ENCODE measurements at places on chromosomes 3 and 15.

DNA sequence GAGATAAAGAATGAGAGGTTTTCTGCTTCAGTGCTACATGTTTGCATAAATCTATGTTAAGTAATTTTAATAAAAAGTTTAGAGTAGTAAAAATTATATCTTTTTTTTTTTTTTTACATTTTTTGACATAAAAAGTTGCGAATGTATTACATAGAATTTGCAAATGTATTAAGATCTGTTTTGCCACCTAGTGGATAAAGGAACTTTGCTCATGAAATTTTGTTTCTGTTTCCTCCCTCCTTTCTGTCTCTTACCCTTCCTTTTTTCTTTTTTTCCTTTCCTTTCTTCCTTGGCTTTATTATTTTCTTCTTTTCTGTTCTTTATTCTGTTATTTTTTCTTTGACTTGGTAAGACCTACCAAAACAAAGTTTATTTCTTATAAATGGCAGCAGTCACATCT lies 58.5 kb upstream of the UTS2B start:
- no peak for DNase-seq

GRCh38 chr3:189947948-189948723 lies 172.6 kb downstream of the P3H2 start:
- DNase-seq = no peak

GRCh38 chr15:76206325-76206976 lies 104.8 kb downstream of the ETFA start:
- DNase-seq = peak; percentile 22

DNA sequence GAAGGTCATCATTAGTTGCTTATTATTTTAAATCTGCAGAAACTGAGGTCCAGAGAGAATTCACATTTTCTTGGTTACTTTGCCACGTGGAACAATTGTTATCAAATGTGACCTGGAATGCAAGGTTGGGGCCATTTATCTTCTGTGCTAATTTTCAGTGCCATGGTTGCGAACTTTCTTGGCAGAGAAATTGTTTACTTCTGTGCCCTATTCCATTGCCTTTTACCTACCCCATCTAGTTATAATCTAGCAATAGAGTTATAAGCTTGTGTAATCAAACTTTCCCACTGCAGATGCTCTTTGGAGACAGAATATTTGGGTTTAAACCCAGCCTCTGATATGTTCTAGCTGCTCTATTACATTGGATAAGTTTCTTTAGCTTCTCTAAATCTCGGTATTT lies 242.9 kb downstream of the LPP start:
- DNase-seq = no peak

DNA sequence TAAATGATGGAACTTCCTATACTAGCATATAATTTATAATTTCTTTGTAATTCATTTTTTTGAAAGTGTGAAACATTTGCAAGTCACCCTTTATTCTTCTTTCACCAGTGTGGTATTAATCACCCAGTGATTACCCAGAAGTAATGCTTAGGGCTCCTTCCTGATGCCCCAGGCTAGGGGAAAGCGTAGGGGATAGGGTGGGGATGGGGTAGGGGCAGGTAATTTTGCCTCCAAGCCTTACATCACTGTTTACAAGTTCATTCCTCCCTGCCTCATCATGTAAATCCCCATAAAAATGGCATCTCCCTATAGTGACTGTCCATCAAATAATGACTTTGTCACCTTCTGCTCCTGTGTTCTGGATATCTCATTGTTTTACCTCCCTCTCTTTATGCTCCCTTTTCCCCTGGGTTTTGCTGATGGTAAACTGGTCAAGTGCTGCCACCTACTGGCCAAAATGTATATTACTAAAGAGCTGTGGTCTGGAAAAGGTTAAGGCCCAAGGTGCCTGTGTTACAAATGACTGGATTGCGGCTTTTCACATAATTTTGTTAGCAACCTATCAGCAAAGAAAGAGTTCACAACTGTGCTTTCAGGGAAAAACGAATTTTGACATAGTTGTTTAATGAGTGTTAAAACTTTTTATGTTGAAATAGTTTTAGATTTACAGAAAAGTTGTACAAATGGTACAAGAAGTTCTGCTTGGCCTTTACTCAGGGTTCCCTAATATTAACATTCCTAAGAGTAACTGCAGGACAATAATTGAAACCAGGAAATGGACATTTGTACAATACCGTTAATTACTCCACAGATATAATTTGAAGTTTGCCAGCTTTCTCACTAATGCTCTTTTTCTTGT lies 54.7 kb downstream of the ONECUT1 start:
- peak; percentile 81 for DNase-seq

DNA sequence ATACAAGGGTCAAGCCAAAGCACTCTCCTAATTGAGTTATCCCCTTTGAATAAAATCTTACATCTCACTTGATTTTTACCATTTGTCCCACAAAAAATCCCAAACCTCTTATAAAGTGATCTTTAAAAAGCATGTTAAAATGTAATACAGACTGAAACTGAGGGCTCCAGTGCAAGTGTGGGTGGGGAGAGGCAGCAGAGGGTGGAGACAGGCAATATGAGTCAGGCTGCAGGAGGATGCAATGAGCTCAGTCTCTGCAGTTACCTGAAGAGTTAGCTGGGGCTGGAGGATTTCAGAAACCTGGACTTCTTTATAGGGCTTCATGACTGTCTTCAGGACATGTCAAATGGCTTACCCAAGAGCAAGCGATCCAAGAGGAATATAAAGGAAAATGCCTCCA lies 14.2 kb upstream of the COLQ start:
- DNase-seq = no peak

- DNase-seq = no peak
Observed at GRCh38 chr3:188860147-188860546, 311.6 kb upstream of the TPRG1 start.

GRCh38 chr15:98154863-98155262 lies 194.4 kb downstream of the ARRDC4 start:
- DNase-seq = no peak

GRCh38 chr3:27031476-27031875 lies 337.7 kb downstream of the NEK10 start:
- no peak for DNase-seq

DNA sequence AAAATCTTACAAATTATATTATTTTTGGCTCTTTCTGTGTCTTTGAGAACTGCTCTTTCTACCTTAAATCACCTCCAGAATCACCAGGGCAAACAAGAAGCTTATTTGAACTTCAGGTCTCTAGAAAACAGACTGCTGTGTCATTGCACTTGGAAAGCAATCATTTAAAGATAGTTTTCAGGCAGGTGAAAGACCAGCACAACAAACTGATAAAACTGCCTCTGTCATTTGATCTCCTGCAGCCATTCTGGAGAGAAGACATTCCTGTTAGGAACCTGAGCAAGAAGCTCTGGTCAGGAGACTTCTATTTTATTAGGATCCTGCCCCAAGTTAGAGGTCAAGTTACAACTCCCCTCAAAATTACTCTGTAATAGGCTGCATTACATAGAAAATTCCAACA lies 50.7 kb upstream of the AP4E1 start:
- no peak for DNase-seq

GRCh38 chr3:80233576-80233975 lies 465.8 kb upstream of the ROBO1 start:
- no peak for DNase-seq

DNA sequence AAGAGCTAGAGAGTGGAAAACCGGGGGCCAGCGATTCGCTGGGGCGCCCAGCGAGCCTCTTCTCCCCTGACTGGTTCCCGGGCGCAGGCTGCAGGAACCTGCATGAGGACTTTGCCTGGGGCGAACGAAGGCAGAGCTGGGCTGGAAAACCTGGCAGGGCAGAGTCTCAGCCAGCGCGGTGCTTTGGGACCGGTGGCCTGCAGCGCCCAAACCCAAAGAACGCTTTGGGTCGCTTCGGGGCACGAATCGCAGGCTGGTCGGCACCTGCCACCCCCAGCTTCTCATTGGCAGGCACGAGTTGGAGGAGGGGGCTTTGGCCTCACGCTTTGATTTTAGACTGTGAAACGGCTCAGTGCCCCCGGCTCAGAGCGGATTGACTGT lies 3.0 kb downstream of the ONECUT1 start:
- DNase-seq = no peak

GRCh38 chr3:13883681-13884080 lies 3.8 kb upstream of the WNT7A start:
- no peak for DNase-seq

- no peak for DNase-seq
Observed at GRCh38 chr3:126667631-126668449, 12.9 kb upstream of the TXNRD3 start.

DNA sequence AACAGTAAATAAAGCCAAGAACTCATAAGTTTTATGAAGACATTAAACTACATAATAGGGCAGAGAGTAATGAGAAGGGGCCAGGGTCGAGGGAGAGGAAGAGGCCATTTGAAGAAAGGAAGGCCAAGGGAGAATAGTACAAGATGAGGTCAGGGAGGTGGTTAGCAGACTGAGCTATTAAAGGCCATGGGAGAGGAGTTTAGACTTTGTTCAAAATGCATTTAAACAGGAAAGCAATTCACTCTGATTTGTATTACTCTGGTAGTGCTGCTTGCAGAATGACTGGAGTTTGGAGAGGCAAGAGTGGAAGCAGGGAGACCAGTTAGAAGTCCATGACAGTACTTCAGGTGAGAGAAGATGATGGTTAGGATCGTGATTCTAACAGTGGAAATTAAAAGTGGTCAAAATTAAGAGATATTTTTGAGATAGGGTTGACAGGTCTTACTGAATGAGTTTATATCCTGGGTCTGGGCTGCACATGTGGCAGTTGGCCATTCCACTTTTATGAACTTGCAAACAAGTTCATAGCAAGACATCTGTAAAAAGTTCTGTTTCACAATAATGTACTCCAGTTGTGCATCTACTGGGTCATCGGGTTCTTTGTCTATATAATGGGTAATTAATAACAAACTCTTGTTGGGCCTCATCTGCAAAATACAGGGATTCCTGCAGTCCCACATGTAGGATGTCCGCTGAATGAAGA lies 16.3 kb downstream of the PPP2R3A start:
- no peak for DNase-seq

DNA sequence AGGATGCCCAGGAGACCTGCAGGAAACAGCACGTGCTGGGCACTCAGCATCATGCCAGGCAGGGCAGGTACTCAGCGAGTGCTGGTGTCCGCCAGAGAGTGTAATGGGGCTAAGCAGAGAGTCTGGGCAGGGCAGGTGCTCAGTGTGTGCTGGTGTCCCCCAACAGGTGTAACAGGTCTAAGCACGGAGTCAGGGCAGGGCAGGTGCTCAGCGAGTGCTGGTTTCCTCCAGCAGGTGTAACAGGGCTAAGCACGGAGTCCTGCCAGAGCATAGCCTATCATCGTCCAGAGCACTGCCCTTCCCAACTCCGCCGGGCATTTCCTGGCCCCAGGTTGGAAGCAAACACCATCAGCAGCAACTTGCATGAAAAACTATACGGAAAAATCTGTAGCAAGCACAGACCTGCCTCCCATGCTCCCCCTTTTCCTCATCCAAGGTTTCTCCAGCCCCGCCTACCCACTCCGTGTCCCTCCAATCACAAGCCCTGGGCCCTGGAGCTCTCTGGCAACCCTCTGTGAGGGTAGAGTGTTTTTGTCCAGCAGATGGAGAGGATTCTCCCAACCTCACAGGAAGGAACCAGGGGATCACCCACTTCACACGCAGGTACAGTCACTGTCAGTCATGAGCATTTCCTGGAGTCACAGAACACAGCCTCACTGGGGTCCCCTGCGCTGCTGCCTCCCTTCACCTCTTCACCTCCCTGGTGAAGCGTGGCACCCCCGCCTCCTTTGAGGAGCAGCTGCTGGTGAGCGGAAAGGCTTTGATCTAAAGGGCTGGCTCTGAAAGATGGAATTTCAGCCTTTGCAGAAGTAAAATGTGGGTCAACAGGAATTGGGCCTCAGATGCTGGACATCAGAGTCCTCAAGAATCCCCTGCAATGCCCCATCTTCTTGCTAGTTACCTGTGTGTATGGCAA lies 302.5 kb downstream of the OCA2 start:
- no peak for DNase-seq

GRCh38 chr3:159994182-159994581 lies 5.5 kb downstream of the IL12A start:
- DNase-seq = no peak

DNA sequence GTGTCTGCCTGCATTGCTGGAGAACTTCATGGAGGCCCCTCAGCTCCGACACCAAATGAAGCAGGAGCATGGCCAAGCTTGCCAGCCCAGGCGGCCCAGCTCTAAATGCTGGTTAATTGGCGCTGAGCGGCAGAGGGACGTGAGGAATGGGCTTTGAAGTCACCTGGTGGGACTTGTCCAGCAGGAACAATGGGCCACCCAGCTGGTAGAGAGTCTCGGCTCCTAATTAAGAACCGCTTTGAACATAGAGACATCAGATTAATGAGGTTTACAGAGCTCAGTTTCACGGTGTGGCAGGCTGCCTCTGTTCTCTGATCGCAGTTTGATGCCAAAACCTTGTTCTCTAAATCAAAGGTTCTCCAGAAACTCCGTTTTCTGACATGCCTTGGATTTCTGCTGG lies 77.5 kb upstream of the LINGO1 start:
- no peak for DNase-seq

DNA sequence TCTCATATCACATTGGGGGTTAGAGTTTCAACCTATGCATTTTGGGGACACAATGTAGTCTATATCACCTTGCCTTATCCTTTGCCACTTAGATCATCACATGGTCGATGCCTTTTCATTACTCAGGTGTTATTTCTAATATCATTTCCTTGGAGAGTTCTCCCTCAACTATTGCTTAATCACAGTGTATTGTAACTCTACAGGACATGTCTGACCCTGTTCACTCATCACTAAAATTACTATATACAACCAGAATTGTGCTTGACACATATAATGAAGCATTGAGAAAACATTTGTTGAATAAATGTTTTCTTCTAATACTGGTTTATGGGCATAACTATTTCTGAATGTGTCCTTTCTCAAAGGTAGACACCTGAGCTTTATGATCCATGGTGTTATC lies 207.4 kb downstream of the EPHA6 start:
- DNase-seq = no peak

DNA sequence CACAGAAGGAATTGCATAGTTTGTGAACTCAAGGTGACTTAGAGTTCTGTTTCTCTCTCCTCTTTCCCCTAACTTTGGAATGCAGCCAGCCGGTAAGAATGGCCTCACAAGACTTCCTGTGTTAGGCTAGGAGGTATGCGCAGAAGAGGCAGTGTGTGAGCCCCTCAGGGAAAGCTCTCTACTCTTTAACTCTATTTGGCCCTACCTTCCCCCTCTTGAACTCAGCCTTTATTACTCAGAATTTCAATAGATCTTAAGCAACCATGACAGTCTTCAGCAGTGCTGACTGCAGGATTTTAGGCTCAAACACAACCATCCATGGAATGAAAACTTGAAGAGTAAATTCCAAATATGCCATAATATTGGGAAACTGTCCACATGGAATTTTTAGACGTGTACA lies 209.5 kb downstream of the DTWD1 start:
- DNase-seq = no peak

DNA sequence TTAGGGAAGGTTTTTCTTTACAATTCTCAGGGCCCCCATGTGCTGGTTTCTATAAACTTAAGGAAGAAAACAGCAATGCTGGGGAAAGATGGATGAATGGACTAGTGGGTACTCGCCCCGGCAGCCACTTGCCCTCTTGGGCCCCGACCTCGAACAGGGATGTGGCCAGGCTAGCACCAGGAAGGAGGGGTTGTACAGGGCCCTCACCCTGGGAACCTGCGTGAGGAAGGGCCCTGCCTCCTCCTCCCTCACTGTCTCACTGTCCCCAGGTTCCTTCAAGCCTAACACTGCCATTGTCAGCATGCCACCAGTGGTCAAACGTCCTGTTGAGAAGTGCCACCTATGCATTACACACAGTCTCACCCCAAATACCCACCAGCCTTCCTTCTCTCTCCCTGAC lies 9.1 kb downstream of the ADAMTS17 start:
- no peak for DNase-seq

- DNase-seq = no peak
Observed at GRCh38 chr15:44530653-44531052, 6.3 kb upstream of the EIF3J start.

GRCh38 chr15:28001641-28002040 lies 97.5 kb downstream of the OCA2 start:
- DNase-seq = no peak
